ENCODE measurements at places on chromosomes 13 and 19.

GRCh38 chr13:45683701-45684100 lies 18.4 kb upstream of the CBY2 start:
- DNase-seq = no peak

- no peak for DNase-seq
Measured at GRCh38 chr19:50377051-50377461, 799 bp downstream of the NR1H2 start.

- no peak for DNase-seq
Measured at GRCh38 chr13:22648320-22648801, 532.4 kb upstream of the SGCG start.

DNA sequence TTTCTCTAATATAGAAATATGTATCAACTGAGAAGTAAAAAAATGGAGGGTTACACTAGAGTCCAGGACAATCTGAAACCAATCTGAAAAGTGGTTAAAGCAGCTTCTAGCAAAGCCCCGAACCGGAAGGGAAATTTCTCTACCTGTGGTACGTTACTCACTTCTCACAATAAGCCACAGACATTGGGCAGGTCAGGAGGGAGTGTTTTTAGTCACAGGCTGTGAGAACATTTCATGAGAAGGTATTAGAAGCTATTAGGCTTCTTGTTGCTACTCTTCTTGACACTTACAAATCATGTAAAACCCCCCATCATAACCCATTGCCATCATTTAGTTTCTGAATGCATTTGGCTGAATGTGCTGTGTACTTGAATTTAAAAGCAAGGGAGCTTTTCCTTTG lies 120.9 kb downstream of the NUFIP1 start:
- DNase-seq = no peak

DNA sequence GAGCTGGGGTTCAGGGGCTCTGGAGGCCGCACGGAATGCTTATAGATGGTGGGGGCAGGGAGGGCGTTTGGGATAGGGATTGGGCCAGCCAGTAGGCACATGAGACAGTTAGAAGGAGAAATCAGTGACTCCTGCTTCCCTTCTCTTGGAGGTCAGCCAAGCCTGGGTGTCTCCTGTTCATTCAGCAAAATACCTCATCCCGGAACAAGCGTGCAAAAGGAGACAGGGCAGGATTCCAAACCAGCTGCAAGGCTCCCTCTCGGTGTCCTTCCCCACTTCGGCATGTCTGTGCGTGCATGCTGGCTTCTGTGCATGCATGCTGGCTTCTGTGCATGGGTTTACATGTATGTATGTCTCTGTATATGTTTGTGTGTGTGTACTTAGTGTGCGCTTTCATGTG lies 37.3 kb upstream of the PEPD start:
- no peak for DNase-seq

- no peak for DNase-seq
Measured at GRCh38 chr13:29569253-29570050, 26.0 kb downstream of the SLC7A1 start.

DNA sequence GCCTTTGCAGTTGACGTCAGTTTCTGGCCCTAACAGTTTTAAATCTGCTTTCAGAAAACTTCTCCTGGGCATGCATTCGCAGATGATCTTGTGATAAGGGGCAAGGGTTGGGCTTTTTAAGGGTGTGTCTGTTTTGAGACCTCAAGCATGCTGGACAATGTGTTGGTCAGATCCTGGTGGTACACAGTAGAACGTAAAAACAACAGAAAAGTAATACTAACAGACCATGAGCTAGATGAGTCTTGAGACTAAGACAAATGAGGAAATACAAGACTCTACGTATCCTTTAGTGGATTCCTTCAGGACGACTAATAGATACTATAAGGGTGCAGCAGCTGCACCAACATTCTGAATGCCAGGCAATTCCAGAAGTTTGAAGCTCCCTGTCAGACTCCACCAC lies 237.6 kb downstream of the DNAJC15 start:
- no peak for DNase-seq

DNA sequence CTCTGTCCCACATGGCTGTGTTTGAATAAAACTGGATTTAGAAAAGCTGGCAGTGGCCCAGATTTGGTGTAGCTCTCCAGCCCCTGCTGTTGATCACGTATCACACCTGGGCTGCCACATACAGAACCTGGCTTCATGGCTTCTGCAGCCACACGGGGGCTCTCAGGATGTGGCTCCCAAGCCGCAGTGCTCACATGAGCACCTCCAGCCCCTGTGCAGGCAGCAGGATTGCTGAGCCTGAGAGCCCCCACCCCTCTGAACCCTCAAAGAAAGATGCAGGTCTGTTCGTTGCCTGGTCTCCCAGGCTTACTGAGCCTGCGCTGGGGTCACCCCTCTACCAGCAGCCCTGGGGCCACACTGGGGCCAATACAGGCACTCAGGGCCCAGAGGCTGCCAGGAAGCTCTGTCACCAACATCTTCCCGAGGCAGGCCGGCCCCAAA lies 2.7 kb downstream of the PLEKHF1 start:
- no peak for DNase-seq

- no peak for DNase-seq
Measured at GRCh38 chr13:70527599-70527998, 419.3 kb upstream of the KLHL1 start.

- DNase-seq = no peak
Measured at GRCh38 chr19:18745012-18745735, 45.9 kb downstream of the COMP start.

DNA sequence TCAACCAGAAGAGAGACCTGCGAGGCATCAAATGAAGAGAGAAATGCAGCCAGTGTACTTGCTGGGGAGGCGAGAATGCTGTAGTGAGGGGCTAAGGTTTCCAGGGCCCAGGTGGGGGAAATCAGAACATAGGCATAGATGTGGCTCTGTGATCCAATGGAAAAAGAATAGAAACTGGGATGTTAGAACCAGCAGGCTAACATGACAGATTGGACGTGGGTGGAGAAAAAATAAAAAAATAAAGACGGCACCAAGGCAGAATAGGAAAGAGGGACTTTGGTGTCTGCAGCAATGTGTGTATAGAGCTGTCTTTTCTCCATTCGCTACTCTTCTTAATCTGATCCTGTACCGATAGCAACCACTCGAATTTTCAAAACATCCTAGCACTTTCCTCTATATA lies 381.0 kb upstream of the NBEA start:
- no peak for DNase-seq

- no peak for DNase-seq
Measured at GRCh38 chr13:97883396-97883795, 70.1 kb upstream of the IPO5 start.

GRCh38 chr13:60111691-60112090 lies 52.0 kb downstream of the DIAPH3 start:
- no peak for DNase-seq

- peak; percentile 54 for DNase-seq
Measured at GRCh38 chr13:36518707-36519106, 86.4 kb downstream of the CCNA1 start.

DNA sequence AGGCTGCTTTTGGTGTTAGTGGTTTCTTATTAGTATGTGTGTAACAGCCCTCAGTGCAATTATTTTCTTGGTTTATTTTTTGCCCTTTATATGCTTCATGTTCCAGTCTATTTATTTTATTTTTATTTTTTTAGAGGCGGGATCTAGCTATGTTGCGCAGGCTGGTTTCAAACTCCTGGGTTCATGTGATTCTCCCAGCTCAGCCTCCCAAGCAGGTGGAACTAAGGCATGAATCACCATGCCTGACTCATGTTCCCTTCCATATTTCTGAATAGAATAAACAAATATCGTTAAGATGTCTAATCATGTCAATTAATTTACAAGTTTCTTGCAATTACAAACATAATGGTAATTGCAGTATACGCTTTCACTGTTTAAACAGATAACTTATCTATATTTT lies 11.7 kb downstream of the SKA3 start:
- no peak for DNase-seq

GRCh38 chr13:30882026-30882850 lies 23.8 kb upstream of the MEDAG start:
- DNase-seq = no peak

DNA sequence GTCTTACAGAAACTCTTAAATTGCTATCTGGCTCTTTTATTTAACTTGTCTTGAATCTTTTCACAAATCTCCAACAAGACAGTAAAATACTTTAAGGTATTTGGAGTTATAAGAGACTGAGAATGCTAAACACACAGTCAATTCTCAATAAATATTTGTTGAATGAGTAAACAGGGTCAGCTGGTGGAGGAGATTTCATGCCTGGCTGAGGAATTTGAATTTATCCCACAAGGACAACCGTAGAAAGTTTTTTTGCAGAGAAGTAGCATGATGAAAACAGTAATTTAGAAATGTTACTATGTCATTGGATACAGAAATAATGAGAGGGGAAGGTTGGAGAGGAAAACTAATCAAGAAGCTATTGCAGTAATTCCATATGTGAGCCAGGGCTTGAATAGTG lies 1223.7 kb downstream of the PCDH17 start:
- no peak for DNase-seq

GRCh38 chr13:111202745-111203144 lies 87.6 kb downstream of the ARHGEF7 start:
- peak; percentile 47 for DNase-seq

GRCh38 chr19:42233106-42233505 lies 9.3 kb downstream of the GSK3A start:
- DNase-seq = no peak

DNA sequence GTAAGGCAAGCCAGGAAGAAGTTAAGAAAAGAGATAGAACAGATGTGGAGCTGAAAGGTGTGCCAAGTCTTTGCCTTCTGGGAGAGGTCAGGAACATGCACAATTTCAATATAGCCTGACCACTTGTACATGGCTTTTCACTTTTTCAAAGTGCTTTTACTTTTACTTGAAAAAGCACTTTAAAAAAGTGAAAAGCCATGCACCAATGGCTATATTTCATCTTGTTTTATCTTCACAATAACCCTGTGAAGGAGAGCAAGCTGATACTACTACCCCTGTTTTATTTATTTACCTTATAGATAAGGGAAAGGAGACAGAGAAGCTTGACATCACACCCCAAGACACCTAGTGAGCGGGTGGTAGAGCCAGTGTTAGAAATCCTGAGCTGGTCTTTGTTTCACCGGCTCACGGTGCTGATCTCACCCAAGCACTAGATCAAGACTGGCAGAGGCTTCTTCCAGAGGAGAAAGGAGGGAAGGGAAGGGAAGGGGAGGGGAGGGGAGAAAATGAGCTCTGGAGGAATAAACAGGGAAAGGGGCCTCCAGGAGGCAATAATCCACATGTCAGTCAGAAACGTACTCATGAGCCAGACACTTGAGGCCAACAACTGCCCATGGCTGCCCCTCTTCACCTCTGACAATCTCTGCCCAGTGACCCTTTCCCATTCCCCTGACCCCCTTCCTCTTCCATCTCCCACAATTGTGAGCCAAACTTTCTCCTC lies 455.4 kb downstream of the FOXO1 start:
- DNase-seq = no peak

- DNase-seq = no peak
Measured at GRCh38 chr19:16293118-16294091, 31.2 kb upstream of the KLF2 start.

DNA sequence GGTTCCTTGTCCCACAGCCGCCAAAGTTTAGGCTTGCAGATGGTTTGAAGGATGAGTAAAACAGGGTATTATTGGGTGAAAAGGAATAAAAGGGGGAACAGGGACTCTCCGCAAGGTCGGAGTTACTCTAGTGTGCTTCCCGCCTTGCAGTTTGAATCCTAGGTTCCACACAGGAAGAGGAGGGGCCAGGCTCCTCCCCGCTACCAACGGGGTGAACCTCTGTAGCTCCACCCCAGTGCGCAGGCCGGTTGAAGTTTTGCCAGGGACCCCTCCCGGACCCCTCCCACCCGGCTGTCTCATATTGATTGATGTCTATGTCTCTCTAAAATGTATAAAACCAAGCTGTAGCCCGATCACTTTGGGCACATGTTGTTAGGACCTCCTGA lies 11.6 kb upstream of the GTF2F2 start:
- DNase-seq = no peak

DNA sequence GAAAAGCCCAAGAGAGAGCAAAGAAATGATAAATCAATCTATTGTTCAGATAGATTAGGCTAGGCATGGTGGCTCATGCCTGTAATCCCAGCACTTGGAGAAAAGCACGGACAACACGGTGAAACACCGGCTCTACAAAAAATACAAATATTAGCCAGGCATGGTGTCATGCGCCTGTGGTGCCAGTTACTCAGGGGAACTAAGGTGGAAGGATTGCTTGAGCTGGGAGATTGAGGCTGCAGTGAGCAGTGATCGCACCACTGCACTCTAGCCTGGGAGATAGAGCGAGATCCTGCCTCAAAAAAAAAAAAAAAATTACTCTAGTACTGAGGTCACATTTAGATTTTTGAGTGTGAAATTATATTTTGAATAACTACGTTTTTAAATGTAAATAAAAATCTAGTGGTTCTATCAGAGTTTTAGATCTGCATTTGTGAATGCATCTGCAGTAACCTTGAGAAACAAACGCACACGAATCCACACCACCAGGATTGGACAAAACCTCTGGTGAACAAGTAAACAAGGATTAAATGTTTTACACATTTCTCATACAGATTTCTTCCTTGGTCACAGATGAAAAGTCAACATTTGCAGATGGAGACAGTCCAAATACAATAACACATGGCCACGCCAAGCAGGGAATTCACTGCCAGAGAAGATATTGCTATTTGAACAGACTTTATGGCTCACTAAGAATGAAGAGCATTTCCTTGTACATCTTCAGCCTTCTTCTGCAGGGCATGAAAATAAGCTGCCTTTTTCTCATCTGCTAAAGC lies 917.6 kb downstream of the PCDH9 start:
- DNase-seq = peak; percentile 38

DNA sequence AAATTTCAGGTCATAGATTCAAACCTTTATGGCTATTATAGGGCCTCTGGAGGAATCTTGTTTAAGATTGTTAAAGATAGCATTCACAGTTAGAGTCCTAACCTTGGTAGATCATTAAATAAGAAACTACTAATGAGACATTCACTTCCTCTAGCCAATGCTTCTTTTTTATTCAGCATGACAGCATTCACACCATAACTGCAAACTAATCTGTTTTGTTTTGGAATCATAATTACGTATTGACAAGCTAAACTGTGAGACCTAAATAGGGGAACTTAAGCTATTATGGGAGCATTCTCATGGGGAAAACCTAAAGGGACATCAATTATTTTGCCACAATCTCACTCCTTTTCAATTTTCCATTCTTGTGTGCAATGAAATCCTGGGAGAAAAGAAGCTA lies 653.8 kb downstream of the PCDH9 start:
- no peak for DNase-seq

- no peak for DNase-seq
Measured at GRCh38 chr19:48913114-48913889, 13.2 kb downstream of the NUCB1 start.

DNA sequence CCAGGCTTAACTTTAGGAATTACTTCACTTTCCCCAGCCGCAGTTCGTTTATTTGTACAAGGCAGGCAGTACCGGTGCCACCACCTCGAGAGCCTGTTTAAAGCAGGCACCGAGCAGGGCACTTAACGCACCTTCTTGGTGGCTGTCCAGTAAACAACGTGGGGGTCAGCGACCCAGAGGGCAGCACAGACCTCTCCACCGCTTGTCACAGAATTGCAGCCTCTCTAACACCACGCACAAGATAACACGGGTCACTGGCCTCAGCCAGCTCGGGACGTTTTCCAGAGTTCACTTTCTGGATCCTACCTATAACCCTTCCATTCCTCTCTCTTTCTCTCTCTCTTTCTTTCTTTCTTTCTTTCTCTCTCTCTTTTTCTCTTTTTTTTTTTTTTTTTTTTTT lies 16.8 kb upstream of the ELAVL1 start:
- DNase-seq = no peak

Measured in NCI-H510A treated with DMSO at 0.1 percent for 48 hours (cell line).